GM18507 (cell line): ENCODE measurements at places on chromosomes 1 and 21.

GRCh38 chr1:221162352-221162751 lies 283.1 kb downstream of the HLX start:
- DNase-seq, result no peak

DNA sequence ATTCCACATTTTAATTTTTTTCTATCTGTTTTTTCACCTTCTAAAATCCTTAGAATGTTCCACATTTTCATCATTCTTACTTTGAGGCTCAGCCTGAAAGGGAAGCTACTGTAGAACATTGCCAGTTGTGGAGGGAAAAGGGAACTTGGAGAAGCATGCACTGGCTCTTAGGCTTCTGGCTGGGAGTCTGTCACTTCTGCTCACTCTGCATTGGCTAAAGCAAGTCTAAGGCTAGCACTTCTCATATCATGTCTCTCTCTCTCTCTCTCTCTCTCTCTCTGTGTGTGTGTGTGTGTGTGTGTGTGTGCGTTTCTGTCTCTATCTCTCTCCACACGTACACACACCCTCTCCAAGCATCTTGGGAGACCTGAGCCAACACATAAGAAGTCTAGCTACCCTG lies 49.6 kb upstream of the ADAR start:
- no peak for DNase-seq

- no peak for DNase-seq
These were observed 74.5 kb downstream of the C1orf21 start for GRCh38 chr1:184461321-184461720.

DNA sequence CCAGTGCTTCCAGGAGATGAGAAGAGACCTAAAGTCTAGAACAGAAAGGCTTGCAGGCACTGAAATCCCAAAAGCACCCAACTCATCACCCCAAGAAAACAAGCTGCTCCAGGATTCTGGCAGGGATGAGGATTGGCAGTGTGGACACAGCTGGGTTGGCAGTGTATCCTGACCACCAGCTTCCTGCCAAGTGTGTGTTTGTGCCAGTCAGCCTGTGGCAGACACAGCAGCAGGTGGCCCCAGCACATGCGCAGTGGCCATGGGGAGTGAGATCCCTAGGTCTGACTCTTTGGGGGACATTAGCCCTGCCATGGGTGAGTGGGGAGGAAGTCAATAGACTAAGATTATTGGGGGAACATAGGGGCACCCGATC lies 8.7 kb upstream of the SNAPIN start:
- DNase-seq, result no peak

- no peak for DNase-seq
These were observed 2.6 kb downstream of the PADI1 start for GRCh38 chr1:17207540-17207939.

DNA sequence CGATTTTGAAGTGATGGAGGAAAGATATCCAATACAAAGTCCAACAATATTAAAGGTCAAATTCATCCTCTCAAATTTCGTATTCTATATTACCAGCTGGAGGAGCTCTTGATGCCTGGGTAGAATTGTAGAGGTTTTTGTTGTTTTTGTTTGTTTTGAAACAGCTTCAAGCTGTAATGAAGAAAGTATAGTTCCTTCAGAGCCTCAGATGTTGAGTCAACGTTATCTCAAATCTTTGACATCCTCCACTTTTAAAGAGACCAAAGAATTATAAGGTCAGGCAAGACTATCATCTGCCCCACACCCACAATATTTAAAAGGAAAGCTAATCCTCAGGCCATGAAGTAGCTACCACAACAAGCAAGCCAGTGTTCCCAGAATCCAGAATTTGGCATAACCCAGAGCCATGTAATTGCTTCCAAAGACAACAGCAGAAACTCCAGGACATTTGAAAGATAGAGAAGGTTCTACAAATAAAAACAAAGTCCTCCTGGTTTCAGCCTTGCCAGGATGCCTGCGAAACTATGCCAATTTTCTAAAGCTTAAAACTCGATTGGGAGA lies 24.9 kb downstream of the VAV3 start:
- no peak for DNase-seq
